GM12891 (cell line): ENCODE measurements at places on chromosomes 7 and 10.
A peak's percentile ranks its signal among the peaks of the same experiment; 100 is the strongest.

DNA sequence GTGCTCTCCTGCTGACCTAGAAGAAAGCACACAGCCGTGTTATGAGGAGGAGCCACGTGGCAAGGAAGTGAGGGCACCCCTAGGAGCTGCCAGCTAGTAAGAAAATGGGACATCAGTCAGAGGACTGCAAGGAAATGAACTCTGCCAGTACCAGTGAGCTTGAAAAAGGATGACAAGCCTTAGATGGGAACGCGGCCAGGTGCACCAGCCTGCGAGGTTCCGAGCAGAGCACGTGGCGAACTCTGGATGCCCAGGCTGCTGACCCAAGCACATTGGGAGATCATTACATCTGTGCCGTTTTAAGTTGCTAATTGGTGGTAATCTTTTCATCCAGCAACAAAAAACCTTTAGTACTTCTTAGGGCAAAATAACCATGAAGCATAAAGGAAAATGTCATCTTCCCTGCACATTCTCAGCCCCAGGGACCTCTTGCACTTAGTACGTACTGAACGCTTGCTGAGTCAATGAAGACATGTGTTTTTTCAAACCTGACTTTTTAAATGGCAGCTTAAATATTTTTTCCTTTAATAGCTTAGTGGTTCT lies 69.4 kb downstream of the AMZ1 start:
- DNase-seq, result no peak

DNA sequence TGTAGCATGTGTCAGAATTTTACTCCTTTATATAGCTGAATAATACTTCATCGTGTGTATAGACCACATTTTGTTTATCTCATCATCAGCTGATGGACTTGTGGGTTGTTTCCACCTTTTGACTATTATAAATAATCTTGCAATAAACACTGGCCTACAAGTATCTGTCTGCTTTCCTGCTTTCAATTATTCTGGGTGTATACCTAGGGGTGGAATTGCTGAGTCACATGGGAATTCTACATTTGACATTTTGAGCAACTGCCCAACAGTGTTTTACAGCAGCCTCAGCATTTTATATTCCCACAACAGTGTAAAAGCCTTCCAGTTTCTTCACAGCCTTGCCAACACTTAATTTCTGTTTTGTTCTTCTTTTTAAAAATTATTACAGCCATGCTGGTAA lies 200.3 kb upstream of the PRSS1 start:
- no peak for DNase-seq

GRCh38 chr7:92880212-92881090 lies 44.1 kb upstream of the CDK6 start:
- no peak for DNase-seq

GRCh38 chr7:32489788-32490126 lies 423 bp downstream of the LSM5 start:
- DNase-seq, result no peak

- no peak for DNase-seq
Measured at GRCh38 chr7:48847917-48848316, 76.4 kb upstream of the CDC14C start.

- no peak for DNase-seq
Measured at GRCh38 chr10:33257439-33258080, 76.9 kb downstream of the NRP1 start.

GRCh38 chr7:108308903-108309302 lies 147.3 kb downstream of the NRCAM start:
- no peak for DNase-seq

DNA sequence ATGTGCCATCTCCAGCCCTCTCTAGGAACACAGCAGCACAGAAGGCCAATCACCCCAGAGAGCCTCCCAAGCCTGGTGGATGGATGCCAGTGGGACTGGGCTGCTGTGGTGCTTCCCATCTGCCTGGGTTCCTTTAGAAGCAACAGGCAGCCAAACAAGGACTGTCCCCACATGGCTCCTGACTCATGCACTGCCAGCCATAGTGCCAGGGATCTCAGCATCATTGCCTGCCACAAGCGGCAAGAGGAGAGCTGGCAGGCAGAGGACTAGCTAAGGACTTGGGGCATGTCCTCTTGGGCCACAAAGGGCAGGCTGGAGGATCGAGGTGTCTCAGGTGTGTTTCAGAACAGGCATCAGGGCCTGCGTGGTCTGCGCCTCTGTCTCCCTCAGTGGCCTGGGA lies 23.4 kb upstream of the FIGNL1 start:
- no peak for DNase-seq

- no peak for DNase-seq
Measured at GRCh38 chr10:126908225-126908624, 3.0 kb downstream of the DOCK1 start.

- DNase-seq, result no peak
Measured at GRCh38 chr7:10222976-10223375, 750.7 kb upstream of the PHF14 start.

DNA sequence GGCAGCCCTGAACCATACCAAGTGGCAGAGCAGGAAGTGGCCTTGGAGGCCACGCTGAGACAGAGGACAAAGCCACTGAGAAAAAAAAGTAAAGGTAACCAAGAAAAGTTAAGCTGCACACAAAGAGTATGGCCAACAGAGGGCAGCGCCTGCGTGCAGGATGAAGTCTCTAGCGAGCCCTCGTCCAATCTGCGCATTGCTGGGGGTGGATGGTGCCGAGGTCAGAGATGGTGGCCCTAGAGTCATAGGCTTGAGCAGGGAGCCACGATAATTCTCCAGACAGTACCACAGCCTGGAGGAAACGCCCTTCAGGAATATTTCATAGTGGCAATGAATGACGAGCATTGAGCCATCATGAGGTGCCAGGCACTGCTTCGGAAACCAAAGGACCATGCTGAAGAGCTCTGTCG lies 9.7 kb downstream of the ATP6V0E2 start:
- peak; percentile 57 for DNase-seq

DNA sequence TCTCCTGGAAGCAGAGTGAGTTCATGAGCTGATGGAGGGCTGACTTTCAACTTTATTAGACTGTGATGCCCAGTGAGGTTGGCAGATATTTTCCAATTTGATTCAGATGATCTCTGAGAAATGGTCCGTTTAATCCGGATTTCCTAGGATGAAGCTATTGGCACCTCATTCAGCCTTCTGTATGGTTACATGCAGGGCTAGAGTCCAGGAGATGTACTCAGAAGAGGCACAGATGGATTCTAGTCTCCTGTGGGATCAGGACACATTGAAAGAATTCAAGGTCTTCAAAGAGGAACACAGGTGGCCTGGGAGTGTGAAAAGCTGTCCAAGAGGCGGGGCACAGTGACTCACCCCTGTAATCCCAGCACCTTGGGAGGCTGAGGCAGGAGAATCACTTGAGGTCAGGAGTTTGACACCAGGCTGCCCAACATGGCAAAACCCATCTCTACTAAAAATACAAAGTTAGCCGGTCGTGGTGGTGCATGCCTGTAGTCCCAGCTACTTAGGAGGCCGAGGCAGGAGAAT lies 23.0 kb upstream of the RHEB start:
- no peak for DNase-seq

DNA sequence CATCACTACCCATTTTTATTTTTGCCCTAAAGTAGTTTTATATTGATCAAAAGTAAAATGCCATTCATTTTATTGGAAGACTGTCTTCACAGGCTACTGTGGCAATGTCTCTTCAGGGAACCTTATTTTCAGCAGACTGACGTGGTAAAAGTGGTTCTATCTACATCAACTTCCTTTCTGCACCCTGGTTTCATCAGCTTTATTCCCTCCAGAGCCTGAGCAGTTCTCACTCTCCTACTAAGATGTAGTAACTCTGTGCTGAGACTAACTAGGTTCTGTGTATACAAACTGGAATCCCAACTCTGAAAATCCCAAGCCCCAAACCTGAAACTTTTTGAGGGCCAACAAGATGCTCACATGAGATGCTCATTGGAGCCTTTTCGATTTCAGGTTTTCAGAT lies 155.3 kb downstream of the SFMBT2 start:
- DNase-seq, result no peak

- DNase-seq, result no peak
Measured at GRCh38 chr7:73735528-73735905, 3.1 kb downstream of the ABHD11 start.

GRCh38 chr7:115522174-115522573 lies 508.4 kb downstream of the TFEC start:
- DNase-seq, result no peak

DNA sequence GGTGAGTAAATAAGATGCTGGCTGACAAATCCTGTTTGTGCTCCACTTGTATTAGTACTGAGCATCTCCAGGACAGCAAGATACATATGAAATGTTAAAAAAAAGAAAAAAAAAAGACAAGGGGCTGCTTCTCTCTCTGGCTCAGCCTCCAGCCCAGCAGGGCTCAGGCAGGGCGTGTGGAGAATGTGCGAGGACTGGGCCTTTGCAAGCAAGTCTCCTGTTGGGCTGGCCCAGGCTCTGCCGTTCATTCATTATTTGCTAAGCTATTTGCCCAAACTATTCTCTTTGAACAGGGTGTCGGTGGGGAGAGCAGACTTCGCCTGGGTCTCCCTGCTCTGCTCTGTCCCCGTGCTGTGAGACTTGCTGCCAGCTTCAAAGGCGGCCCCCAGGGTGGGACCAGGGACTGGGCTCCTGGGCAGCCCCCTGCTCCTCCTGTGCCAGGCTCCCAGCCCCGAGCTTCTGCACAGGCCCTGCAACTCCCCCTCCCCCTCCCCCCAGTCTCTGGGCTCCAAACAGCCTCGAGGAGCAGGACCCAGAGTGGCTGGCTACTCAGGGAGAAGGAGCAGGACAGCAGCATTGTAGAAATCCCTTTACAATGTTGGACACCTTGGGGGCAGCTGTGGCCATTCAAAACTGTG lies 25.6 kb upstream of the MGMT start:
- DNase-seq, result no peak
